ENCODE measurements at places on chromosomes 2 and 18. TPM values are rescaled to one million over a fixed set of nuclear protein-coding genes. Genes with fewer than 3 reads are reported as not detected.

GRCh38 chr2:160425434-160426151 is 68.0 kb downstream of the RBMS1 start:
- DNase-seq: no peak

GRCh38 chr2:25707927-25708590 is 34.7 kb upstream of the DTNB start:
- DNase-seq: no peak

DNA sequence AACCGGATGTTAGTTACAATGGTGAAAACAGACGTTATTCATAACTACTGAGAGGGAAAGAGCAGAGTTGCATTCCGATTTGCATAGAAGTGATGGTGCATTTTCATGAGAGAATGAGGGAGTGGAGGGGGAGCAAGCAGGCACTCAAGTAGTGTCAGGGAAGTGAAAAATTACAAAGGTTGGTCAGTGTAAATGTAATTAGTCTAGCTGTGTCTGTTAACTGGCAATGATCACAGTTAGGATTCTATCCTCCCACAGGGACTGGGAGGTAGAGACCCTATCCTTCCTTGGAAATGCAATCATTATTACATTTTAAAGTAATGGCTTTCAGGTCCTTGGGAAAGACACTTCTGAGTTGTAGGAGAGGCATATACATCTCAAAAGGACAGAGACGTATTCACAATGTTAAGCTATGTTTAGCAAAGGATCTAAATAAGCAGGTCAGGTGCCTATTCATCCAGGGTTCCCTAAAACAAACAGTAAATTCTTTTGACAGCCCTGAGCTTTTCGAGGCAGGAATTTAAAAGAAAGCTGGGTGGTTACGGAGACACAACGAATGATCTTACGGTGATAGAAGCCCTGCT is 1671.8 kb upstream of the DDX18 start:
- DNase-seq: no peak

DNA sequence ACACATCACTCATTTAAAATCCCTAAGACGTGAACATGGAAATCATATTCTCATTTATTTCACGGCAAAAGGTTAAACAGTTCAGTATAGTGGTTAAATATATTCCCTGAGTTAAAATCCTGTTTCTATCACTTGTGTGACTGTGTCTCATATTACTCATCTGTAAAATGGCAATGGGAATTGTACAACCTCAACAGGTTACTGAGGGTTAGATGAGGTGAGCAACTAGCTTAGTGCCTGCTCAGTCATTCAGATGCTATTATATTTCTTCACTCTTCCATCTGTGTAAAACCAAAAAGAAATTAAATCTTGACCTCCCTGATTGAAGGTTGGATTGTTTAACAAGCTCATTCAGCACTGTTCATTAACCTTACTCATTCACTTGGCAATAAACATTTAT is 212.4 kb upstream of the STK17B start:
- no peak for DNase-seq

GRCh38 chr2:223048519-223048918 is 3.5 kb upstream of the KCNE4 start:
- no peak for DNase-seq

DNA sequence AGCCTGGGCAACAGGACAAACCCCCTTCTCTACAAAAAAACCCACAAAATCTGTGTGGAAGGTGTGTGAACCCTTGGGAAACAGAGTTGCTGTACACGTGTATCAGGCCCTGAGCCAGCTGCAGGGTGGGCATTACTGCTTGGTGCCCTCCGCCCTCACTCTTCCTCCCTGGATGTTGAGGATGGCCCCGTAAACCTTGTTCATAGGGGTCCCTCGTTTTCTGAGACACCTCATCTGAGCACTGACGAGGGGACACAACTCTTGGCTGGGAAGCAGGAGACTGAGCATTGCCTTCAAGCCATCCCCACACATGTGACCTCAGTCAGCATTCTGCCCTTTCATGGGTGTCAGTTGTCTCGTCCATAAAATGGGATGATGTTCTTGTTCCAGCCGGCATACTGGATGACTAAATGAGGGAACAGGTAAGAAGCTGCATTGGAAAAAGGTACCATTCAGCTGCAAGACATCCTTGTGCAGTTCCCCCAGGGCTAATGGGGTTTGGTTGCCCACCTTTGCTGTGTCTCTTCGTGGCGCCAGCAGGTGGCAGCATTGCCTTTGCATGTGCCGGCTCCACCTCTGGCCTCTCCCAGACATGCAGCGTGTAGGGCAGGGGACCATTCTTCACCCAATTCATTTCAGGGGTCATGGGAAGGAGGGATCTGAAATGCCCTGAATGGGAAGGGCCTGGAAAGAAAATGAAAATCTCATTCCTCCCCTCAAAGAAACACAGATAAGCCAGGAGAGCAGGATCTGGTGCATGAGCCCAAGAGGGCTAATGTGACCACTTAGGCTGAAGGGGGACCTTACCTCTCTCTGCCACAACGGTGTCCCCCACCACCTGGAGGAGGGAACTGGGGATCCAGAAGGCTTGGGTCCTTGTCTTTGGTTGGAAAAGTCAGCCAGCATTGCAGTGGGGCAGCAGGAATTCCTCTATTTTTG is 36.4 kb upstream of the HAAO start:
- DNase-seq: peak; percentile 79

- no peak for DNase-seq
Observed at GRCh38 chr2:200379481-200380090, 73.1 kb downstream of the SPATS2L start.

DNA sequence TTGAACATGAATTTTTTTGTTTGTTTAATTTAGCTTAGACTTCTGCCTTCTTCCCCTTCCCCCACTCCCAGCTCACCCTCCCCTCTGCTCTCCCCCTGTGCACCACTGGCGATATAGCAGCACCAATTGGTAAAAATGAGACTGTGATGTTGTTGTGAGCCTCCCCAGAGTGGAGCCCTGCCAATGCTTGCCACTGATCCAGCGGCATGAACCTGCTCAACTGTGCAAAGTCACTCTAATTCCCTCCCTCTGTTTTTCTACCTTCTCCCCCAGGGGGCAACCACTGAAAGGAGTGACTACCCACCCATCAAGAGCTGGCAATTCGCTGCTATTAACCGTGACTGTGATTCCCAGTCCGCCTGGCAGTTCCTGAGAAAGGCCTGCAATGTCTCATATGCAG is 30.2 kb downstream of the KLHL14 start:
- DNase-seq: no peak

- DNase-seq: no peak
Observed at GRCh38 chr2:206198677-206199076, 39.0 kb downstream of the EEF1B2 start.

- no peak for DNase-seq
Observed at GRCh38 chr18:45106331-45106774, 425.7 kb downstream of the SETBP1 start.

GRB14 gene
- 11.4 TPM for total RNA-seq

DNA sequence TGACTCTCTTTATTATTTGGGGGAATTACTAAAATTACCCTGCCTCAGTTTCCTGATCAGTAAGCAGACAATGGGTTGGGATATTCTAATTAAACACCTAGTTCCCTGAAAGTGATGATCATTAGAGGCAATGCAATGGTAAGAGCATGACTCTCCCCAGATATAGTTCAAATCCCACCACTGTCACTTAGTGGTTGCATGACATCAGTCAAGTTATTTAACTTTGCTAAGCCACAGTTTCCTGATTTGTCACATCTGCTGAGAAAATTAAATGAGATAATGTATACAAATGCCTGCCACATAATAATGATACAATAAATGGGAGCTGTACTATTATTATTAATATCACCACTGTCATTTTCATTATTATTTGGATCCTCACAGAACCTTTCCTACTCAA is 29.9 kb downstream of the ZEB2 start:
- DNase-seq: no peak

DNA sequence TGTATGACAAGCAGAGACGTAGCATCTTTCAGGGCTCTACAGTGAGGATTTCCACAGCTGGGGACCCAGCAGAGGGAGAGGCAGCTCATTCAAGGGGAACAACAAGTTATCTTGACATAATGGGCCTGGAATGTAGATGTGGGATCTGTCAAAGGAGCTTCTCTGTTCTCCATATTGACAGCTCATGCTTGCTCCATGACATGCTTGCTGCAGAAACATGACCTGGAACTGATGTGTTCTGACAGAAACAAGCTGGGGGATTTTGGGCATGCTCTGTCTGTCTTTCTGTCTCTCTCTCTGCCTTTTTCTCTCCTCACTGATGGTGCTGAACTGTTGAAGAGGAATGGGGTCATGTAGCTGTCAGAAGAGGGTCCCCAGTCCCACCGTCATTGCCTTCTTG is 79.6 kb downstream of the MMADHC start:
- no peak for DNase-seq

- no peak for DNase-seq
Observed at GRCh38 chr18:73544032-73544431, 603.6 kb downstream of the FBXO15 start.

DNA sequence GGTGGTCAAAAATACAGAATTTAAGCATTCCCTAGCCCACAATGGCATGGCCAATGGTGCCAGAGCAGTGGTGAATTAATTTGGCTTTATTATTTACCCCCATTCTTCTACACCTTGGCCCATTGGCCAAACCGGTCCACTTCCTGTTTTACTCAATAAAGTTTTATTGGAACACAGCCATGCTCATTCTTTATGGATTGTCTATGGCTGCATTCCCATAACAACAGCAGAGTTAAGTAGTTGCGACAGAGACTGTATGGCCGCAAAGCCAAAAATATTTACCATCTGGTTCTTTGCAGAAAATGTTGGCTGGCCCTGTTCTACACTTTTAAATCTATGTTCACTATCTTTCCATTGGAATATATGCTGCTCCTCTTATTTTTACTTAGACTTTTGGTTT is 130.3 kb upstream of the CCDC68 start:
- no peak for DNase-seq

STEAP3 gene
- total RNA-seq: 9.3 TPM

DNA sequence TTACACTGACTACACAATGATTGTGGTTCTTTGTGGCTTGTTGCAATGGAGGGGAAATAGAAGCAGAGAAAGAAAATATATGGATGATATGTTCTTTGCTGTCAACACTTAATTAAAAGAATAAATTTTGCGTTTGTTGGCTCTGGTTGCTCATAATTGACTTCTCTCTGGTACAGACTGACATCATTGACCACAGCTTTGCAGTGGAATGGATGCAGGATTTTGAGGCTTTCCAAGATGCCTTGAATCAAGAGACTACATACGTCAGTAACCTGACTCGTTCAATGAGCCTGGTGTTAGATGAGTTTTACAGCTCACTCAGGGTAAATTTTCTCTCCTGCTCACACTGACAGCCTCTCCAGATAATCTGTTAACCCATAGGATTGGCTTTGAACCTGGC is 9.9 kb downstream of the GPN1 start:
- no peak for DNase-seq

GRCh38 chr2:33339269-33339668 is 137.2 kb upstream of the RASGRP3 start:
- DNase-seq: no peak

DNA sequence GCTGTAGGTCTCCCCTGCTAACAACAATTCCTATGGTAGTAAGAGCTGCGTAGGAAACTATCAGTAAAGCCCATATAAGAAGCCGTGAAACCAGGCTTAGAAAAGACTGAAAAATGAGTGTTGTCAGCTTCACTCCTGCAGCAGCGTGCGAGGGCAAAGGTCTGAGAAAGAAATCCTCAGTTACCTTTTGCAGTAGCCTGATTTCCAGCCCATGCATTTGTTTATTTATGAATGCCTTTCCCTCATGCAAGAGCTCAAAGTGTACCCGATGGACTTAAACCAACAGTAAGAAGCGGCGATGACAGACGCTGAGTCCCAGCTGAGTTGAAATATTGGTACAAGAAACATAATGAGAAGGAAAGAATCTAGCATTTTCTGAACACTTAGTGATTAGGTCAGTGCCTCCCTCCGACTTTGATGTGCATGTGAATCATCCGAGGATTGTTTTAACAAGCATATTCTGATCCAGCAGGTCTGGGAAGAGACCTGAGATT is 15.0 kb upstream of the POLI start:
- DNase-seq: no peak

- DNase-seq: peak; percentile 34
Observed at GRCh38 chr18:7485616-7486015, 81.5 kb upstream of the PTPRM start.

TBR1 gene
- total RNA-seq: not detected

DNA sequence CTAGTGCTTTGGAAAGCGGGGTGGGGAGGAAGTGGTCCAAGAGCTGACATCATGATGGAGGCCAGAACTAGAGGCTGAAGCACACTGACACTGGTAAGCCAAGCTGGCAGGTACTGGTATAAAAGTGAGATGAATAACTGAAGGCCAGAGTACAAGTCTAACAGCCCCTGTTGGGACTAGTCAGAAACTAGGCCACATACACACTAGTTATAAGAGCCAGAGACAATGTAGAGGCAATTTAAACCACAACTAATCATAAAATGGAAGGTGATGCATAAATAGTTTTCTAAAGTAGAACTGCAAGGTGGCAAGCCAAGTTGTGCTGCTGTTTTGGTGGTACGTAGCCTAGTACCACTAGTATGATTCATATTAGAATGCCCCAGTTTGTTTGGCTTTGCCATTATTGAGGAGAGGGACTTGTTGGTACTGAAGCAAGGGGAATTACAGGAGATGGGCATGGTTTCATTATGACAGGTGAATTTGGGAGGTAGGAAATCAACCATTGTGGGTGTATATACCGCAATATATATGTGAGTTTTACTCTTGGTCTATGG is 57.6 kb downstream of the GDF7 start:
- DNase-seq: no peak

- no peak for DNase-seq
Observed at GRCh38 chr2:71787476-71788185, 334.3 kb downstream of the DYSF start.

DNA sequence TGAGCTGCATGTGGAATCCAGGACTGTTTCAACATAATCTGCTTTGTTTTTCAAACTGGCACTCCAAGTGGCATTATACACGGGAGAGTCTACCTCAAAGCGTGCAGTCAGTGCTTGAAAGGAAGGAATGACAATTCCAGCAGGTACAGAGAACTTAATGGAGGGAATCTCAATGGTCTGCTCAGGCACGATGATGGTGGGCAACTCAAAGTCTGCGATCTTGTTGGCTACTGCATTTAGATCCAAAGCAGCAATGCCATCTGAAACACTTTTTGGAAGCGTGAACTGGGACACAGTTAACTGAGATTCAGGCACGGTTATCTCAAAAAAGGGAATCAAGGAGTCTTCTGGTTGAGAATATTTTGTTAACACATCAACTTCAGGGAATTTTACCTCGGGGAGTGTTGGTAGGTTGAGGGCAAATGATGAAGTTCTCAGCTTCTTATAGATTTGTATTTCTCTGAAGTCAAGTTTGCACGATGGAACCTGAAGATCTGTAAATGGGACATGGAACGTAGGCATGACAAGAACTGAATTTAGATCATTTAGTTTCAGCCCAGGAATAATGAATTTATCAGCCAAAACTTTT is 38.7 kb downstream of the APOB start:
- no peak for DNase-seq

All from right cardiac atrium (tissue), 5 donors.